ENCODE measurements at places on chromosomes 16 and 17. TPM values are rescaled to one million over a fixed set of nuclear protein-coding genes. Genes with fewer than 3 reads are reported as not detected.

The RUSF1 gene
- total RNA-seq = 20.8 TPM

The KRTAP4-4 gene
- total RNA-seq = not detected

The CDH5 gene
- total RNA-seq = 7.5 TPM

GRCh38 chr17:18070861-18071340 lies 16.8 kb upstream of the DRG2 start:
- H3K27ac ChIP-seq = no peak overlapping the region
- no peaks in the 10 kb centered on the region for H3K27me3 ChIP-seq
- DNase-seq = no peak
- H3K4me3 ChIP-seq = no peak overlapping the region
- peaks cover 11% of the 10 kb centered on the region for H3K36me3 ChIP-seq

GRCh38 chr16:2724816-2725348 lies 4.9 kb upstream of the PRSS27 start:
- DNase-seq = no peak
- no peaks in the 10 kb centered on the region for H3K36me3 ChIP-seq
- no peak overlapping the region for H3K4me3 ChIP-seq
- peaks cover 17% of the 10 kb centered on the region for H3K27me3 ChIP-seq
- no peak overlapping the region for H3K27ac ChIP-seq

DNA sequence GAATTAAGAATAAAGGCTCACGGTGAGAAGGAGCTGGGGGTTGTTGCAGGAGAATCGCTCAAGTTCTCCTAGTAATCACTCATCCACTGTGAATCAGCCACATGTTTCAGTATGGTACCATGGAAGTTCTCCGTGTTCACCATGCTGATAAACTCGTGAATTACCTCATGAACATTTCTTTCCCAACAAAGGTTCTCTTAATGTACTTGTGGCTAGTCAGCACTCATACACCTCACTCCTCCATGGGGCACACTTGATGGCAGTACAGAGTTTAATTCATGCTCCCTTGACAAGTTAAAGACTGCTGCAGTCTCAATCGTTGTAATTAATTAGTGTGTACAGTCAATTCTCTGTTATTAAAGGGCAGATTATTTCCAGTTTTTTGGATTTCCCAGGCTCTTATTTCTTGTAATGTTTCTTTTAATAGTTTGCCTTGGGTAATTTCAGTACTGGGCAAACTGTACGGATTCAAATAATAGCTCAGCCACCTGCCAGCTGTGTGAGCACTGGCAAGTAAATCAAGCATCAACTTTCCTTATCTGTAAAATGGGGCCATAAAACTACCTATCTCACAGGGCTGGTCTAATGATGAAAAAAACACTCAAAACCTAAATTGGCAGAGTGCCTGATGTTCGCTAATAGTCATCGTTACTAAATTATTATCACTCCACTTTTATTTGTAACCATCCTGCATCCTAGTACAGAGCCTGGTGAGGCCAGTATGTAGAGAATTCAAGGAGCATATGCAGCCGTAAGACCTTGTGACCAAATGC lies 6.1 kb downstream of the GOT2 start:
- H3K4me3 ChIP-seq = no peak overlapping the region
- DNase-seq = no peak
- H3K4me1 ChIP-seq = peaks cover 4% of the 10 kb centered on the region
- H3K36me3 ChIP-seq = peaks cover 4% of the 10 kb centered on the region
- no peak overlapping the region for H3K27ac ChIP-seq
- no peaks in the 10 kb centered on the region for H3K27me3 ChIP-seq
